ENCODE measurements at places on chromosomes 1 and 21.

- DNase-seq: peak; percentile 12
These were observed 34.1 kb downstream of the CLCA1 start for GRCh38 chr1:86502721-86503405.

DNA sequence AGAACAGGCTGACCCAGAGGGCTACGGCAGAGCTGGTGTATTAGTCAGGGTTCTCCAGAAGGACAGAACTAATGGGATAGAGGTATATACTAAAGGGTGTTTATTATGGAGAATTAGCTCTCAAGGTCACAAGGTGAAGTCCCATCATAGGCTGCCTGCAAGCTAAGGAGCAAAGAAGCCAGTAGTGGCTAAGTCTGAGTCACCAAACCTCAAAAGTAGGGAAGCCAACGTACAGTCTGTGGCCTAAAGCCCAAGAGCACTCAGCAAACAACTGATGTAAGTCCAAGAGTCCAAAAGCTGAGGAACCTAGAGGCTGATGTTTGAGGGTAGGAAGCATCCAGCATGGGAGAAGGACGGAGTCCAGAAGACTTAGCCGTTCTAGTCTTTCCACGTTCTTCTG, 179.2 kb downstream of the BACH1 start:
- no peak for DNase-seq

DNA sequence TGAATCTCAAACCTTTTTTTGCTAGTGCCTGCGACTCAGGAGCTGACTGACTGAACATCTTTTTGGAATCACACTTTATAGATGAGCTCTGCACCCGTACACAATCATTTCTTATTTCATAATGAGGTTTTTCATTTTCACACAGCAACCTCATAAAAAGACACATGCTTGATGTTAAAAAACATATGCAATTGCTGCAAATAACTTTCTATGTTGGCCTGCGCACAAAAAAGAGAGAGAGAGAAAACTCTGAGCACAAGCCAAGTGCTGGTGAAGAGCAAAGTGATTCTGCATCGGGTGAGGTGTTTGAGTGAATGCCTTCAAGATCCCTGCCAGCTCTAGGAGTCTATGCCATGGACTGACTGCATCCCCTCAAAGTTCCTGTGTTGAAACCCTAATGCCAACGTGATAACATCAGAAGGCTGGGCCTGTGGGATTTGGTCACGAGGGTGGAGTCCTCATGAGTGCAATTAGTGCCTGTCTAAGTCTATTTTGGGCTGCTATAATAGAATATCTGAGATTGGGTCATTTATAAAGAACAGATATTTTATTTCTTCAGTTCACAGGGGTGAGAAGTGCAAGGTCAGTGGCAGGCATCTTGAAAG, 36.6 kb downstream of the C1orf87 start:
- DNase-seq: no peak

- no peak for DNase-seq
These were observed 38.7 kb downstream of the CFH start for GRCh38 chr1:196690582-196690981.

- no peak for DNase-seq
These were observed 68.1 kb upstream of the SLC45A1 start for GRCh38 chr1:8249838-8250237.

DNA sequence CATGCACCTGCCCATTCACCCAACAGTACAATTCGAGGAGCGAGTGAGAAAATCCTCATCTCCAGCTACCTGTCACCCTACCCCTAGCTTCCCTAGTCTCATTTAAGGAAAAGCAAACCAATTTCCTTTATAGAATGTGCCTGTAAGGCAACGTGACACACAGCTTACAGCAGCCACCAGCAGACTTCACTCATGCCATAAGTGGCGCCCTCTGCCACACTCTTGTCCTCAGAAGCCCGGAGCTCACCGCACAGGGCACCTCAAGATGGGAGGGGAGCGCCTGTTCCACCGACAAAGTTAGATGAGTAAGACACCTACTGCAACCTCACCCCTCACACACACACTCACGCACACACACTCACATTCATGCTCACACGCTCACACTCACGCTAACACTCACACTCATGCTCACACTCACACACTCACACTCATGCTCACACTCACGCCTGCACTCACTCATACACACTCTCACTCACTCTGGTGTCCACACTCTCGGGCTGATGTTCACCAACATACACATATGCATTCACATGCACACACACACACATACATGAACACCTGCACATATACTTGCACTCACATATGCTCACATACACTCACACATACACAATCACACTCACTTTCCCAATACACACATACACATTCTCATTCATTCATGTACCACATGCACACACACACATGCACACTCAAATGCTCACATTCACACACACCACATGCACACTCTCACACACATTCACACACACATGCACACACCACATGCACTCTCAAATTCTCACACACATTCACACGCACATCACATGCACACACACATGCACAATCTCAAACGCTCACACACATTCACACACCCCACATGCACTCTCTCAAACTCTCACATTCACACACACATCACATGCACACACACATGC, 170.7 kb downstream of the PSMG1 start:
- DNase-seq: no peak

DNA sequence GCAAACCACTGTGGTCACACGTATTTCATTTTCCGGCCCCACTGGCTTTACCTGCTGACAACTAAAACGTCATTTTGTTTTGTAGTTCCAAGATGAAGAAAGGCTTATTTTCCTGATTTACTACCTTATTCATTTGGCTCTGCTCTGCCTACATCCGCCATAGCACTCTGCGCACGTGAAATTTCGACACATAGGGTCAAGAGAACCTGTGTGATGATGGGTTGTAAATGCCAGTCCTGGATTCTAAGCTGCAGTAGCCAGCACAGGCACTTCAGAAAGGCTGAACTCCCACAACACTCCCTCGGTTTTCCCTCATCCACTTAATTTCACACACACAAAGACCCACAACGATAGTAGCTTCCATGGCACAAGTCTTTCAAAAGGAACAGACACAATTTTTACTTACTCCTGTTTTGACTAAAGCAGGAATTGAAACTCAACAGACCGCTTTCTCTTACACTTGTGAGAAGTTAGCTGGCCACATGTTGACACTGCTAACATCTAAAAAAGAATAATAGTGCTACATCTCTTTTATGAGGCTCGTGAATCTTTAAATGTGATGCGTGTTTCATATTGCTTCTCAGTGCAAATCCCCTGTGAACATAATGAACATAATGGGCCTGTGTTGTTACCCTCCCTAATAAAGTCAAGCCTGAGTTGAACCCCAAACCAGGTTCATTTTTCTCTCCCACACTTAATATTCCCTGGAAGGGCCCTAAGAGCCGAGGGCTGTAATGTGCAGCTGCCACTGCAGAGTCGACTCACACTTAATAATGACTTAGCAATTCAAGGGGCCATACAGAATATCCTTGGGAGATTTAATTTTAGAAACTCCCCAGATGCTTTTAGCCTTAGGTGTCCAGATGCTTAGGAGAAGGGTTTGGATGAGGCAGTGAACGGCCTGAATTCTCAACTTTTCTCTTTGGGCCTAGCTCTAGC, 1.5 kb upstream of the RUNX1 start:
- DNase-seq: peak; percentile 73

DNA sequence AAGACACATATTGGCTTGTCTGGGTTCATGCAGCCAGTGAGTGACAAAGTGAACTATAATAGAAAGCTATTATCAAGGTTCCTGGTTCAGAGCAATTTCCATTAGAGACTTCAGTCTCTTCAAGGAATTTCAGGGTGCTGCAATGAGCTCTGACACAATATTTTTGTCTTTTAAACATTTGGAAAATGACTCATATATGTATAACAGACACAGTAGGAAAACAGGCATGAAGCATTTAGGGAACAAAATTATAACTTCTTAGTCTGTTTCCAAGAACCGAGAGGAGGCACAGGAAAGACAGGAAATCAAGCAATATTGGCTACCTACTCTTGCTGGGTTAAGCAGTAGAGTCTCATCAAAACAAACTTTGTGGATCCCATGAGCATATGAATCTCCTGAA, 170.4 kb downstream of the PTPRC start:
- DNase-seq: no peak

- DNase-seq: peak; percentile 36
These were observed 198.9 kb upstream of the CACYBP start for GRCh38 chr1:174800876-174801275.

- DNase-seq: no peak
These were observed 14.7 kb upstream of the MYOM3 start for GRCh38 chr1:24126672-24127023.

GRCh38 chr21:39633770-39634181, 21.0 kb downstream of the B3GALT5 start:
- no peak for DNase-seq

- no peak for DNase-seq
These were observed at the start of gene MAP1LC3C for GRCh38 chr1:241999026-241999425. Gene MAP1LC3C, minus strand, starts transcription at chr1:241999098. Its CDS starts 90 bp downstream, at chr1:241999008.

GRCh38 chr1:91884459-91885212, 1.3 kb downstream of the TGFBR3 start:
- DNase-seq: no peak

GRCh38 chr1:227335242-227336020, 17.1 kb upstream of the CDC42BPA start:
- no peak for DNase-seq

GRCh38 chr1:153568367-153569099, 2.9 kb upstream of the S100A2 start:
- peak; percentile 91 for DNase-seq

DNA sequence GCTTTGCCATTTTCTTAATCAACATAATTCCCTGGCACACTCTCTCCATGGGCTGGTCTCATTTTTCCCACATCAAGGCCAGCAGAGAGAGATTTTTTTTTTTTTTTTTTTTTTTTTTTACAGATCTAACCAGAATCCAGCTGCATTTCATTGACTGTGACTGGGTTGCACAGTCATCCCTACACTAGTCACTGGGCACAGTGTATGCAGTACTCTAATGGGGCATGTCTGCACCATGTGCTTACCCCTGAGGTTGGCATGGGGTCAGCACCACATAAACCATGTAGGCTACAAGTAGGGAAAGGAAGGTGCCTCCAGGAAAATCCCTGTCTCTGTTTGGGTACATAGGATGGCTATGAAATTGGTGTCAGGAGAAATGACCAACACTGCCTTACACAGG, 64.1 kb upstream of the LRP8 start:
- DNase-seq: no peak

- no peak for DNase-seq
These were observed 6.1 kb upstream of the MFAP2 start for GRCh38 chr1:16986560-16986959.

DNA sequence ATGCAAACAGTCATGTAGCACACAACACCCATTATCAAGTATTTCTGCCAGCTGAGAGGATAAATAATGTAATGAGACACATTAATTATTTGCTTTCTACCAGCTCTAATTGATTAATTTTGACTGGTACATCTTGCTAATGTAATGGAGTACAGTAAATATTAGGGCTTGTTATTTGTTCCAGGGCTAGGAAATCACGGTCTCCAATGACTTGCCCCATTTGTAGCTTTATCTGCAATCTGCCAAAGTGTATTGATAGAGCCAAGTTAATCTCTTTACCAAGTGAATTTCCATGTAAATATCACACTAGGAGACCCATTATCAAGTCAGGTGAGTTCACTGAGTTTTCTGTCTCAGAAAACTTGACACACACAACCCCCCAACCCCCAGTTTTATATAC, 55.1 kb downstream of the RGS13 start:
- DNase-seq: no peak

- DNase-seq: no peak
These were observed 19.8 kb upstream of the C1orf21 start for GRCh38 chr1:184366997-184367396.

DNA sequence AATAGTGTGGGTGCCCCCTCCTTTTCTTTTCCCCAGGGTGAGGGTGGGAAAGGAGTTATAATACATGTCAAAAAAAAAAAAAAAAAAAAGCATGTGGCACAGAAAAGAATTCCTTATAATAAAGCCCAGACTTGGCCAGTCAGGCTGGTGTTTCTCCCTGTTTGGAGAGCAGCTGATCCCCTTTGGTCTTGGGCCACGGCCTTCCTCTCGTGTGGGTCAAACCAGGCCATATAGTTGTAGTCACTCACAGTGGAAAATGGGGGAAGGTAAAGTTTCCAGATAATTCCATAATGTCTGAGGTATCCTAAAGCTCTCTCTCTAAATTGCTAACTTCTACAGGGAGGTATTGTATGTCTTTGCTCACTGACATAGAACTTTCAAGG, 22.0 kb downstream of the CLIC6 start:
- no peak for DNase-seq

DNA sequence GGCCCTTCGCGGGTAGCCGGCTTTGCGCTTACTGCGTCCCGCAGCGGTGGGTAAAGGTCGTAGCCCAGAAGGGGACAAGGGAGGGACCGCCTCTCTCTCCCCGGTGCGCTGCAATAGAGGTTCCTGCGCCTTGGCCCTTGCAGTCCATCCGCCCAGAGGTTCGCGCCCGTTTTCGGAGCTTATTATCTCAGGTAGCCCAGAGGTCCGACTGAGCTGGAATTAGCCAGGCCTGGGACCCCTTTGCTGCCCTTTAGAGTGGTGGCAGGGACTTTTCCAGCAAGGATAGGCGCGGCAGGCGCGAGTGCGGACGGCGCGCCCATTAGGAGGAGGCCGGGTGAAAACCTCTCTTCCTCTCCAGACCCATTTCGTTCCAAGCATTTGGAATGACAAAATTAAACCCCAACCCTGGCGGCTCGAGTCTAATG, 5.0 kb downstream of the LHX4 start:
- no peak for DNase-seq

DNA sequence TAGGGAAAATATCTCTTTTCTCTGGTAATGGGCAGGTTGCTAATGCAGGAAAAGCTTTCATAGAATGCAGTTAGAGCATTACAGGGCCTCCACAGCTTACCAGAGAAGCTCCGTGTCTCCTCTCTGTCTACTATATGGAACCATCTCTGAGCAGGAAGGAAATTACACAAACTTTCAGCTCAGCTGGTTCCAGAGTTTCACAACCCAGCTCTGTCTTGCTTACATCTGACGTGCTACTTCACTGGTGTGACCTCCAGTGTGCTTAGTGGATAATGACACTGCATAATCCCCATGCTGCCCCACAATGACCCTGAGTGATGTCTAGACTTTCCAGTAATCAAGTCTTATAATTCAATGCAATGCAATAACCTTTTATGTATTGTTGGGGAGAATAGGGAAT, 4.3 kb upstream of the FGGY start:
- DNase-seq: peak; percentile 25

- DNase-seq: no peak
These were observed 24.4 kb downstream of the BLZF1 start for GRCh38 chr1:169392406-169392805.

GRCh38 chr1:20830378-20830777, 43.3 kb upstream of the HP1BP3 start:
- no peak for DNase-seq
